Naive thymus-derived CD8-positive, alpha-beta T cell (primary cell): ENCODE measurements at places on chromosomes 1 and 21. TPM values are rescaled to one million over a fixed set of nuclear protein-coding genes. Genes with fewer than 3 reads are reported as not detected.

- H3K27ac ChIP-seq, result no peak overlapping the region
- H3K36me3 ChIP-seq, result no peaks in the 10 kb centered on the region
- H3K4me1 ChIP-seq, result peaks cover 11% of the 10 kb centered on the region
Measured at GRCh38 chr1:84268346-84268745, 33.2 kb upstream of the SAMD13 start.

- no peak overlapping the region for H3K4me3 ChIP-seq
- no peak overlapping the region for H3K27ac ChIP-seq
- no peaks in the 10 kb centered on the region for H3K36me3 ChIP-seq
- DNase-seq, result no peak
- H3K4me1 ChIP-seq, result no peaks in the 10 kb centered on the region
- peaks cover 13% of the 10 kb centered on the region for H3K27me3 ChIP-seq
Measured at GRCh38 chr1:47931395-47931794, 65.8 kb downstream of the TRABD2B start.

FMOD gene
- total RNA-seq, result not detected

DNA sequence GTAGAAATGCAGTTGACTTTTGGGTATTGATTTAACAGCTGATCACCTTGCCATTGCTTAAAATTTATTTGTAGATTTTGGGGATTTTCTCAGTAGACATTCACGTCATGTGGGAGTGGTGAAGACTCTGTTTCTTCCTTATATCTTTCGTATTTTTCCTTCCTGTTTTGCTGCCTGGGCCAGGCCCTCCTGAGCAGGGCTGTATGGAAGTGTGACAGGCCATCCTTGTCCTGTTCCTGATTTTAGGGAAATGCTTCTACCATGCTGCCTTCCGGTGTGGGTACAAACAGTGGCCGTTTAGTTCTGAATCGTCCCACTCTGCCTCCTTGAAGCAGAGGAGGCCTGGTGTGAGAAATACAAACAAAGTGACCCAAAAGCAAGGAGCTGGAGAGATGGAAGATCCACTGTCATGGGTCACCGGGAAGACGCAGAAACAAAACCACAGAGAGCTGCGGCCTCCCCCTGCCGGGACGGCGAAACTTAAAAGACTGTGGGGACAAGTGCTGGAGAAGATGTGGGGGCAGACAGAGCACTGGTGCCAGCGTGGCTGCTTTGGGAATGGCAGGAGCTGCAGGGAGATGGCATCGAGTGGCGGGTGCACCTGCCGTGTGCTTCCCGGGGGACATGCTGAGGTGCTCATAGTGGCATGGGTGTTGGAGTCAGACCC lies 7.6 kb downstream of the AGPAT3 start:
- no peak for DNase-seq
- peaks cover 53% of the 10 kb centered on the region for H3K4me1 ChIP-seq
- H3K27me3 ChIP-seq, result no peaks in the 10 kb centered on the region
- no peak overlapping the region for H3K27ac ChIP-seq
- H3K36me3 ChIP-seq, result peaks cover 45% of the 10 kb centered on the region

- peaks cover 88% of the 10 kb centered on the region for H3K4me1 ChIP-seq
- peaks cover 25% of the 10 kb centered on the region for H3K36me3 ChIP-seq
- H3K27me3 ChIP-seq, result peaks cover 2% of the 10 kb centered on the region
- peak overlapping the region; percentile 56 for H3K4me3 ChIP-seq
- peak overlapping the region; percentile 98 for H3K27ac ChIP-seq
- DNase-seq, result no peak
Measured at GRCh38 chr21:42423685-42424084, 20.0 kb downstream of the UBASH3A start.

GBP6 gene
- total RNA-seq, result 0.10 TPM

DNA sequence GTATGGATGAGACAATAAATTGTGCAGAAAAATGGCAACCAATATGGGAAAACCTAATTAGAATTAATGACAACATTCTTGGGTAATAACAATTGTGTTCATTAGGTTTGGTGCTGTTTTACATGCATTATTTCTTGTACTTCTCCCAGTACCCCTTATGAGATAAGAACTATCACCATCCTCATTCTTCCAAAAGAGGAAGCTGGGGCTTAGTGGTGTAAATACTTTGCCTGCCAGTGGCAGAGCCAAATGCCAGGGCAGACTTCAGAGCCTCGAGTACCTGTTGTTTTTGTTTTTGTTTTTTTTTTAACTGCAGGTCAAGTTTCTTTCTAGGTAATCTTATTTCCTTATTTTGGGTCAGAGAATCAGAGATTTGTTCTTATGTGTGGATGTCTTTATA lies 206.4 kb downstream of the RHOU start:
- peaks cover 23% of the 10 kb centered on the region for H3K4me1 ChIP-seq
- no peak overlapping the region for H3K4me3 ChIP-seq
- H3K27me3 ChIP-seq, result no peaks in the 10 kb centered on the region
- H3K36me3 ChIP-seq, result no peaks in the 10 kb centered on the region
- no peak overlapping the region for H3K27ac ChIP-seq
- DNase-seq, result no peak

RHBG gene
- total RNA-seq, result not detected

- H3K4me1 ChIP-seq, result no peaks in the 10 kb centered on the region
- no peaks in the 10 kb centered on the region for H3K36me3 ChIP-seq
- no peak for DNase-seq
- H3K27ac ChIP-seq, result no peak overlapping the region
Measured at GRCh38 chr21:35561116-35561515, 499.2 kb downstream of the SETD4 start.

DNA sequence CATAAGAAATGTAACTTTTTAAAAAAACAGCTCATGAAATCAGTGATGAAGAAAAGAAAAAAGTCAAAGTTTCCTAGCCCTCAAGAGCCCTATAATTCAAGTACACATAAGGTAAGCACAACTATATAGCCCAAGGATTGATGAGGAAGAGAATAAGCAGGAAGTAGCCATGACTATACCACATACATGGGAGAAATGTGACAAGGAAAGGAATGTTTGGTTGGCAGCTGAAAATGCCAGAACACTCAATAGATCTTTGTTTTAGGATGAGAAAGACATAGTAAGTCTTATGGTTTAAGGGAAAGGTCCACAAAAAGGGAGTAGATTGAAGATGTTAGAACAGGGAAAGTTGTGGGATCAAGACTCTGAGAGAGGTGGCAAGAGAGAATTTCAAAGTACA lies 5.7 kb downstream of the DOCK7 start:
- no peak overlapping the region for H3K4me3 ChIP-seq
- H3K4me1 ChIP-seq, result peaks cover 5% of the 10 kb centered on the region
- no peaks in the 10 kb centered on the region for H3K27me3 ChIP-seq
- no peak overlapping the region for H3K27ac ChIP-seq
- DNase-seq, result no peak

LRRC71 gene
- not detected for total RNA-seq
